Purkinje cell (primary cell): ENCODE measurements at places on chromosomes 16 and 17. TPM values are rescaled to one million over a fixed set of nuclear protein-coding genes. Genes with fewer than 3 reads are reported as not detected.

The TOM1L2 gene
- 23.1 and 31.5 TPM in 2 replicates for polyA plus RNA-seq

The DOC2B gene
- polyA plus RNA-seq, result 1.3 and 2.2 TPM in 2 replicates

The TNK1 gene
- polyA plus RNA-seq, result 0.15 TPM in 1 of 2 replicates, not detected in the other

The SRSF2 gene
- 93.5 and 95.2 TPM in 2 replicates for polyA plus RNA-seq

The KRTAP4-5 gene
- not detected in 2 replicates for polyA plus RNA-seq

The KRTAP4-4 gene
- polyA plus RNA-seq, result not detected in 2 replicates

The MPV17L gene
- 3.0 and 4.5 TPM in 2 replicates for polyA plus RNA-seq

The FAM171A2 gene
- polyA plus RNA-seq, result 0.27 and 0.59 TPM in 2 replicates

The GPT2 gene
- 7.0 and 14.0 TPM in 2 replicates for polyA plus RNA-seq
